Stimulated activated CD8-positive, alpha-beta memory T cell treated with anti-CD3 and anti-CD28 coated beads, Interleukin-4, amount 100 ng/mL, for 24 hours (primary cell): ENCODE measurements at places on chromosomes 11 and 22.

GRCh38 chr22:49195636-49196035, 632.0 kb downstream of the BRD1 start:
- no peak for DNase-seq

GRCh38 chr11:2444821-2445745, at the start of gene KCNQ1:
Gene KCNQ1, plus strand, starts transcription at chr11:2445008. Its CDS starts 91 bp downstream, at chr11:2445099.
- DNase-seq, result peak; percentile 34

DNA sequence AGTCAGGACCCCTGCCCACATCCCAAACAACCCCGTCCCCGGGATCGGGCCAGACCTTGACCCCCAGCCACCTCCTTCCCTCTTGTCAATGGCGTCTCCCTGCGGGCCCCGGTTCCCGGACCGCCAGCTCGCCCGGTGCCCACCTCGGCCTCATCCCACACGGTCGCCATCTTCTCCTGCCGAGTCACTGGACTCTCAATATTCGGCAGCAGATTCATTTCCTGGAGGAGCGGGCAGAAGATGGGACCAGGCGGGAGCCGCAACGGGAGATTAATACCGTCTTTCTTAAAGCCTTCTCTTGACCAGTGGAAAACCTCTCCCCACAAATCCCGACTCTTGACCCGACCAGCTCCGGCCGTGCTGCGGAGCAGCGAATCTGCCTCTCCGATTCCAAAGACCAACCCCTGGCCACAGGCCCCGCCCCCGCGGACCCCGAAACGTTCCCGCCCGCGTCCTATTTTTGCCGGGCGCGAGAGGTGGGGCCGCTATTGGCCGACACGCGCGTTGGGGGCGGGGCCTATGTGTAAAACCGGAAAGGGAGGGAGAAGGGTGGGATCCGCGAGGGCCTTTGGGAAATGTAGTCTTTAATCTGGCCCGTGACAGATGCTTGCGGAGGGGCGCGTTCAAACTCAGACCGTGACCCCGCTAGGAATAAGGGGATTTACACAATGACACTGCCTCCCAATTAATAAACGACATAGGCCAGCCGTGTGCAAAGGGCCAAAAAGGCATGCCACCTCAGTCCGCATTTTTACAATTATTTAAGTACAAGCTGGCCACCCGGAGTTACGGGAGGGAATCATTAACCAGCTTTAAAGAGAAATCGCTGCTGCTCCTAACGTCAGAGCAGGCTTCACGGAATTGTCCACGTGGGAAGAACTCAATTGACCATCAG, at the start of gene PSMC3:
Gene PSMC3, minus strand, starts transcription at position 378 of the 895 bp plus-strand sequence. Its CDS starts 160 bp downstream, at position 218.
- DNase-seq, result peak; percentile 99

- DNase-seq, result peak; percentile 26
Observed at GRCh38 chr22:37492428-37493344, 6.5 kb upstream of the MFNG start.

DNA sequence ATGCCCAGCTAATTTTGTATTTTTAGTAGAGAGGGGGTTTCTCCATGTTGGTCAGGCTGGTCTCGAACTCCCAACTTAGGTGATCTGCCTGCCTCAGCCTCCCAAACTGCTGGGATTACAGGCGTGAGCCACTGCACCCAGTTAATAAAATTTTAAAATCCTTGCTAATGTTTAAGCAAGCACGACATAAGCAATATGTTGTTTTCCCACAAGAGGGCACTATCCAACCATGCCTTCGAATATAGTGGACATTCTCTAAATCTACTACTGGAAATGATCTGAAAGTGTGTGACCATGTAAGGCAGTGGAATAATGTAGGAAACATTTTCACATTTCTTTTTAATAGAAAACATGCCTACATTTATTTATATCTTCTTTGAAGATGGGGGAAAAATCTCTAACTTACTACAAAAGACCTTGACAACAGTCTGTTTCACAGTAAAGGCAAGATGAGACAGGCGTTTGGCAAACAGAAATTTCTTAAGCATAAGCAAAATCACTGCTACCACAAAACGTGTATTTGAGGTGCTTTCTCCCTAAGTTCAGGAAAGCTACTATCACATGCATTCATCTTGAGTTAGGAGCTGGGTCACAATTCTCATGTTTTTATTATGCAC, 38.2 kb downstream of the PITPNB start:
- DNase-seq, result no peak

DNA sequence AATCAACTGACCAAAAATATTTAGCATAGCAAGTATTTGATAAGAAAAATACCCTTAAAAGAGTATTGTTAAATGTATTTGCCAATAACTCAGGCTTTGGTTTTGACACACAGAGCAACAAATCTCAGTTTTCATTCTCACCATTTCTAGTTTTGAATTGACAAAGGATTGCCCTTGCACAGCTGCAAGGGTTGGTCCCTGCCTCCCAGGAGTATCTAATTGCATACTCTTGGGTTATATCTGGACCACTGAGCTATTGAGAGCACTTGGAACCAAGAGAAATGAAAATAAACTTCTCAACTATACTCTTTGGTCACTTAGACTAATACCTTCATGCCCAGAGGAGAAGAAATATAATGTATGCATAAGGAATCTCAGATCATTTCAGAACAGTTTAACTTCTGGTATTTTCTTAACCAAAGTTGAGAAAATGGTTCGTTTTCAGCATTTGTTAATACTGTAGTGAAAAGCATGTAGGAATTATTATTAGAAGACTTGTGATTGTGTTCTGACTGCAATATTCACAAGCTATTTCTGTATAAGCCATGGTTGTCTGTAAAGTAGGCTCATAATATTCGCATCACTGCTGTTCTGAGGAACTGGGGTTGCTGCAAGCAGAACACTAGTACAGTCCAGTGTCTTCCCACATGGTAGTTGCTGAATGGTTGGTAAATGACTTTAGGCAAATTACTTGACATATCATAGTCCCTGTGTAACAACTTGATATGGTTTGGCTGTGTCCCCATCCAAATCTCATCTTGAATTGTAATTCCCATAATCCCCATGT, 7.9 kb downstream of the C2CD3 start:
- DNase-seq, result no peak

DNA sequence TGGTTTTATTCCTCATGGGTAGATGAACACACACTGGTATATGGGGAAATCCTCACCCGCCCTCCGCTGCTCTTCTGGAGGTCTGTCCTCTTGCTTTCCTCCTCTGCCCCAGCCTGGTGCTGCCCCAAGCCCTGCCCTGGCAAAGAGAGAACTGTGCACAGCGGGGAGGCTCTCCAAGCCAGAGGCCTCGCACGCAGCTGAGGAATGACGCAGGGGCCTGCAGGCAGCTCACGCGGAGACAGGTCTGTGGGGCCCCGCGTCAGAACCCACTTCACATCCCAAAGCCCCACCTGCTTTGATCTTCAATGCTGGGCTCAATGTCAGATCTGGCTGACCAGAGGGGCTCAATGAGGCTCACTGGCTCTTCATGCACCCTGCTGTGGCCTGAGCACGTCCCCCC, 10.0 kb downstream of the GATD1 start:
- DNase-seq, result no peak

- no peak for DNase-seq
Observed at GRCh38 chr22:24871611-24872205, 65.7 kb downstream of the SGSM1 start.

DNA sequence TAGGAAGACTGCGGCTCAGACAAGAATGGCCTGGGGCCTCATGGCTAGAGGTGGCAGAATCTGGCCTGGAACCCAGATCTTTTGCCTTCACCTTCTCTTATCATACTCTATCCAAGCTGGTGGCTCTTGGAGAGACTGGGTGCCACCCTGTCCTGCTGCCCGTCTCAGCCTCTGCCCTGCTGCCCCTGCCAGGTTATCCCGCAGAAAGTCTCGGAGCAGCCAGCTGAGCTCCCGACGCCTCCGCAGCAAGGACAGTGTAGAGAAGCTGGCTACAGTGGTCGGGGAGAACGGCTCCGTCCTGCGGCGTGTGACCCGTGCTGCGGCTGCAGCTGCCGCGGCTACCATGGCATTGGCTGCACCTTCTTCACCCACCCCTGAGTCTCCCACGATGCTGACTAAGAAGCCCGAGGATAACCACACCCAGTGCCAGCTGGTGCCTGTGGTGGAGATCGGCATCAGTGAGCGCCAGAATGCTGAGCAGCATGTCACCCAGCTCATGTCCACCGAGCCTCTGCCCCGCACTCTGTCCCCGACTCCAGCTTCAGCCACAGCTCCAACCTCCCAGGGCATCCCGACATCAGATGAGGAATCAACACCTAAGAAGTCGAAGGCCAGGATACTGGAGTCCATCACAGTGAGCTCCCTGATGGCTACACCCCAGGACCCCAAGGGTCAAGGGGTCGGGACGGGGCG, 5.9 kb downstream of the INCENP start:
- DNase-seq, result no peak

- no peak for DNase-seq
Observed at GRCh38 chr11:94675813-94676212, 92.3 kb upstream of the AMOTL1 start.

DNA sequence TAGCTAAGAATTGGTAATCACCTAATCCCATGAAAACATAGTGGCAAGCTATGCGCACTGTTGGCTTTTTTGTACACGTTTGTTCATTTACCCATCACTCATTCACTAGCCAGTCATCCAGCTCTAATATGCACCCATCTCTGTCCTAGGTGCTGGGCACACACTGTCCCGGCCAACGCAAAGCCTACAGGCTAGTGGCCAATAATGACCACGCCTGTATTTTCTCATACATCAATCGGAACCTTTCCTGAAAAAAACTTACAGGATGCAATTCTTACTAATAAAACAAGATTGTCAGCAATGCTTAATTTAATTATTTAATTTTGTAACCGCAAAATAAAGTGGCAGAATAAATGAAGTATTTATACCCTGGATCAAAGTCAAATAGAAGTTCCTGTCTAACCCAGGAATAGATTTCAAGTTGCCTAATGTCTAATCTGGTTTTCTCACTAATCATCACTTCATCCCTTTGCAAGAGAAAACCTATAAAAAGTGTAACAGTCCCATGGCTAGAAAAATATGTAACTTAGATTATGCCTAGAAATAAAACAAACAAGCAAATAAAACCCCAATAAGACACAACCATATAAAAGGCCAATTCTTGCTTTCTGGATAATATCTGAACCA, 143.3 kb upstream of the BLID start:
- no peak for DNase-seq

DNA sequence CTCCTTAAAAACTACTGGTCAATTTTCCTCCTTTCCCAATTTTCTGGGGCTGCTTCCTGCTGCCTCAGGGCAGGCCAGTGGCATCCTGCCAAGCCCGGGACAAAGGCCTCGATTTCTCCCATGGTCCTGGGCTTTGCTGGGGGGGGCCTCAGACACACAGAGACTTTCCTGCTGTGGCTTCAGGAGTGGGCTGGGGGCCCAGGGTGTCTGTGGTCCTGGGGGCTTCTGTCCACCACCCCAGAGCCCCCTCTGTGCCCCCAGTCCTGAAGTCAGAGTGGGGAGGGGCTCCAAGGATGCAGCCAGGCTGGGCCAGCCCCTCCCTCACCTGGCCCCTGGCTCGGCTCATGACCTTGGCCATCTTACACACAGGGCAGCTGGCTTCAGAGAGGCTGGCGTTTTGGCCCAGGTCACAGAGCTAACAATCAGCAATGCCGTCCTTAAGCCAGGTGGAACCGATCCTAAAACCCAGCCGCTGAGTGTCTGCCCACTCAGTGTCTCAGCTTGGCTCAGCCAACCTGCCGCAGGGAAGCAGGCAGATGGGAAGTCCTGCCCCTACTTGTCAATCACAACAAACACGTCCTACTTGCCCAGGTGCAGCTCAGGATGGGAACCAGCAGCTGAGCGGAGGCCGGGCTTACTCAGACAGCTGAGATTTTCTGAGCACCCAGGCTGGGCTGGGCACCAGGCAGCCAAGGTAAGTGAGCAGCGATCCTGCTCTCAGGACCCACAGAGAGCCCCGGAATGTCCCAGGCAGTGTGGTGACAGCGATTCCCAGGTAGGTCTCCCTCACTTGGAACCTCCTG, 34.6 kb downstream of the OSBPL5 start:
- DNase-seq, result no peak

DNA sequence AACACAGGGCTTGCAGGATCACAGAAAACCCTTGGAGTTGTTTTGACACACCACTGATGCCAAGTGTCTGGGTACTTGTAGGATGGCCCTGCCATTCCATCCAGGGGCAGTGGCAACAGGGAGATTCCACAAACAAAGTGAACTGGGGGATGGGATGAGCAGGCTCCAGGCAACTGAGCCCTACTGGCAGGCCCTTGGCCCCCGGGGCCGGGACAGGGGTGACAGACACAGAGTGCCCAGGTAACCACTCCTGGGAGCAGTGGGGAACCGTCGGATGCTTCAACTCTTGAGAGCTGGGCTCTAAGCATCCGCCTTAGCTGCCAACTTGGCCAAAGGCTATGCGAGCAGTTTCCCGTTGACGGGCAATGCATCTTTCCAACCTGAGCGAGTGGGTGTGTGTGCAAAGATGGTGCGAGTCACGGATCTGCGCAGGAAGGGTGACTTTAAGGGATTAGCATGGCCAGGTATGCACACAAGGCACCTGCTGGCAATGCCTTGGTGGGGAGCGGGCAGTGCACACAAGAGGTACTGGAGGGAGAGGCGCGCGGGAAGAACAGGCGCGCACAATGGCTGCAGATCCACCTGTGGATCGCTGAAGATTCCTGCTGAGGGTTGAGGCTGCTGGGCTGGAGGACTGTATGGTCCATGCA, 83.1 kb upstream of the PRODH start:
- no peak for DNase-seq

DNA sequence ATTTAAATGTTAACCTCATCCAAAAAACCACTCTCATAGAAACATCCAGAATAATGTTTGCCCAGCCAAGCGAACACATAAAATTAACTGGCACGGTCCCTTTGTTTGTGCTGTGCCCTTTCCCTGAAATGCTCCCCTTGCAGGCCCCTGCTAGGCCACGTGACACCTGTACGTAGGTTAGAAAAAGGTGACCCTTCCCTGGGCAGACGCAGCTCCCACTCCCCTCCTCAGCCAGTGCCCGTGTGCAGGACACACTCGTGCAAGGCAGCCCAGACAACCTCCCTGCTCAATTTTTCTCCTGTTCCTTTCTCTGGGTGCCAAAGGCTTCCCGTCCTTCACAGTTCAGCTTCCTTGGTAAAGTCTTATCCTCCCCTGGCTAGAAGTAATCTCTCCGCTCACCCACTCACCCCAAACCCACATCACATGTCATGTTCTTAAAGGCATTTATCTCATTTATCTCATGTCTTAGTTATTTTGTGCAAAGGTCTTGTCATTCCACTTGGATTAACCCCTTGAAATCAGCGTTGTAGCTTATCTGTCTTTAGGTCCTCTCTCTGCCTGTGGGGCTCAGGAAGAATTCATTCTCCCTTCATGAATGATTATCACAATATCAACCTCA, 20.7 kb downstream of the FAM83F start:
- no peak for DNase-seq

DNA sequence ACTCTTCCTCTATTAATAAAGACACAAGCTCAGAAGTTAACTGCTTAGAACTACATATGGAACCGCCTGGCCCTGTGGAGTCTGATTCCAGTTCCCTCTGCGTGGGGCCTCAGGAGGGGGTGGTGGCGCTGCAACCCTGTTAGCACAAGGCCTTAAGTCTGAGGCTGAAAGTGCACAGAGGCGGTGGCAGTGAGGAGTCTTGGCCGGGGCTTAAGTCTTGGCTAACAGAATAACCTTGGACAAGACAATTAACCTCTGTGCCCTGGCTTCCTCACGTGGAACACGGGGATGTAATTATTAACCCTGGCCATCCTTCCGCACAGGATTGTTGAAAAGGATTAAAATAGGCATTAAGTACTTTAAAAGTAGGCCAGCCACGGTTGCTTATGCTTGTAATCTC, 191.5 kb downstream of the CEP164 start:
- no peak for DNase-seq

GRCh38 chr11:95335989-95336388, 105.0 kb upstream of the SESN3 start:
- no peak for DNase-seq
